ENCODE measurements at places on chromosomes 3 and 15.

DNA sequence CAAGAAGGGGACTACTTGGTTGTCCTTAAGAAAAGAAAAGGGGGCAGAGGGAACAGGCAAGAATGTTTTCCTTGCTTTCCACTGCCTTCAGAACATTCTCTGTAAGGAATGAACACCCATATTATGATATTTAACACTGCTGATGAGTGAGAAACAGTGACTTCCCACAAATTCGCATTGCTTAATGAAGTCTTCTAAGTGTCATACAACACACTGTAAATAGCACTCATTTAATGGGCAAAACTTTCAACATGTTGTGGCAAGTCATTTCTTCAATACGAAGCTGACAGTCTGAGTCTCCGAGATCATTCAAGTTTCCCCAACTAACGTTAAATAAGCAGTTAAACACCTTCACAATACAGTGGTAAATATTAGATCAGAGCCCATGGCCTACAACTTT is 464.4 kb downstream of the SHQ1 start:
- DNase-seq: no peak

DNA sequence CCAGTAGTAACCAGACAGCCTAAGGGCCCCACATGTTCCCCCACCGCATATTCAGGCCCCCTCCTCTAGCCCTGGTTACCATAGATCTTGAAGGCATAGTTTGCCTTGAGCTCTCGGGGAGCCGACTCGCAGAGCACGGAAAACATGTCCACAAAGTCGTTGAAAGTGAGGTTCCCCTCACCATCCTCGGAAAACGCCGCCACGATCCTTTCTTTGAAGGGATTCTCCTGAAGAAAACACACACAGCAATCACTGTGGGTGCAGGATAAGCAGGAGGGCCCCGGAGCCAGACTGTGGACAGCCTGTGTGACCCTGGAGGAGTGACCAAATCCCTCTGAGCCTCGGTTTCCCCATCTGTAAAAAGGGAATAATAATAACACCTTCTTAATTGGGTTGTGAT is 16.8 kb downstream of the SH2D7 start:
- DNase-seq: no peak

DNA sequence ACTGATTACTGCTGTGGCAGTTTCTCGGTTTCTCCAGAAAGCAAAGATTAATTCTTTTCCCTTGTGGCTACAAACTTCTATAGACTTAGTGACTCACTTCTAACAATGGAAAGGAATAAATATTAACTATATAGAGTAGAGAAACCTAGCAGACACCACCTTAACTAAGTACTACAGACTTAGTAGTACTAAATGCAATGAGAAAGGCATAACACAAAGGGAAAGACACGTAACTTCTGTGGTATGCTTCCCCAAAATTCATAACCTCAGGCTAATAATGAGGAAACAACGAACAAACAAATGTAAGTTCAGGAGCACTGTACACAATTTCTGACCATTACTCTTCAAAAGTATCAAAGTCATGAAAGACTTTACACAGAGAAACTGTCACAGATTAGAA is 31.2 kb downstream of the ATG3 start:
- no peak for DNase-seq

DNA sequence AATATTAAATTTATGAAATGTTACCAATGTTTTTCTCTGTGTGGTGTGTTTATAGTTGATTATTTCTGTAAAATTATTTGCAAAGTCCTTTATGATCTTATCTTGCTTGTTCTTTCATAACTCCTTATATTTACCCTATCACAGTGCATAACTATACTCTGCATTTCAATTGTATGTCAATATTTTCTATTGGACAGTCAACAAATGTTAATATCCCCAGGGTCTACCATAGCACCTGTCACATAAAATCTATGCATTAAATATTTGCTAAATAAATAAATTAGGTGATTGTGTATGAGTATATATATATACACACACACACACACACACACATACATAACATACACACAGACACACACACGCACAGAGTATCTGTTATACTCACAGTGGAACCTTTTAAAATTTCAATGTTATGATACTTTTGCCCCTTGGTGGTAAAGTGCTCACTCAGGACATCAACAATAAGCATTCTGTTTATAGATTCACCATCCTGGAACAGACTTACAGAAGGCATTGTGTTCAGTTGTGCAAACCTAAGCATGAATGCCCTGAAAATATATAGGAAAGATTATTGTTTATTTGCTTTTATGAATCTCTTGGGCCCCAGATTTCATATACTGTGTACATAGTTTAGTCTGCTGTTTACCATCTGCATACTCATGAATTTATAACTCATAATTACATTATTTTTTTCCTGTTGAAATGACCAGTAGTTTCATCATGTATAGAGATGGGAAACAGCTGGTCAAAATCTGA is 443.7 kb downstream of the EPHA6 start:
- DNase-seq: no peak

- no peak for DNase-seq
Observed at GRCh38 chr3:144859161-144859560, 887.5 kb downstream of the DIPK2A start.
